ENCODE measurements at places on chromosomes 2 and 18.
A peak's percentile ranks its signal among the peaks of the same experiment; 100 is the strongest.

- DNase-seq = peak; percentile 12
Observed at GRCh38 chr2:46915281-46915810, at the start of gene MCFD2. MCFD2 (minus strand) TSS chr2:46915806; CDS start chr2:46909171, 6,635 bp downstream.

DNA sequence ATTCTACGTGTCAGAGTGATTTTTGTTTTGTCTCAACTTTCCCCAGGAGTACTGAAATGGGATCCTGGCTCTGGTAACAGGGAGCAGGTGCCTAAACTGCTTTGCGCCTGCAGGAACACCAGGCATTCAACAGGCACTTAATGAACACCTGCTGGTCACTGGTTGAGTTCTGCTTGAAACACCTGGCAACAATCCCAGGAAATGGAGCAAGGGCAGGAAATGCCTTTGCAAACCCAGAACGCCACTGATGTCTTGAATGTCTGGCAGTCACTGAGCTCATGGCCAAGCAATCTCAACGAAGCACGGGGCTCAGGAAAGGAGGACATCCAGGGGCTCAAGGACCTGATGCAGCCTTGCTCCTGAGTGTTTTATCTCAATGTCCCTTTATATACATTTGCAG is 360.0 kb upstream of the RAB6C start:
- DNase-seq = no peak

DNA sequence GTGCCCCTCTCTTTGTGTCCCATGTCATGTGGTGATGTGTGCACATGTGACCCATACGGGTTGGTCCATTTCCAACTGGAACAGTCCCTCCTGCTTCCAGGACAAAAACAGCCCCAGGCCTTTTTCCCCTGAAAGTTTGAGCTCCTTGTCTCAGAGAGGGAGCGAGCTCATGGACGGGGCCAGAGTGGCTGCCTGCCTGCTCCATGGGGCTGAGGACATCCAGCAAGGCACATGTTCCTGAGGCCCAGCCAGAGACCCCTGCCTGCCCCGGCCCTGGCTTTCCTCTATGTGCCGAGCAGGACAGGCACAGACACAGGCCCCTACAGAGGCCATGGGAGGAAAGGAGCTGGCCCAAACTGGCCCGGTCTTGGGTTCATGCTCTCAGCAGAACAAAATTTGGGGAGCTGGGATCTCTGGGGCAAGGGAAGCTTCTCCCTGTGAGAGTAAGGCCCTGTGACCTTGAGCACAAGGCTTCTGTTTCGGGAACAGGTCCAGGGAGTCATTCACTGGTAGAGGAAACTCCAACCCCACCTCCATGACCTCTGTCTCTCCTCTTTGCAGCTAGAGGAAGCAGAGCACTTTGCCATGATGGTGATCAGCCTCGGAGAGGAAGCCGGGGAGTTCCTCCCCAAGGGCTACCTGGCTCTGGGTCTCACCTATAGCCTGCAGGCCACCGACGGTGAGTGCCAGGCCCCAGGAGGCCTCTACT is 105.8 kb upstream of the MCFD2 start:
- no peak for DNase-seq

DNA sequence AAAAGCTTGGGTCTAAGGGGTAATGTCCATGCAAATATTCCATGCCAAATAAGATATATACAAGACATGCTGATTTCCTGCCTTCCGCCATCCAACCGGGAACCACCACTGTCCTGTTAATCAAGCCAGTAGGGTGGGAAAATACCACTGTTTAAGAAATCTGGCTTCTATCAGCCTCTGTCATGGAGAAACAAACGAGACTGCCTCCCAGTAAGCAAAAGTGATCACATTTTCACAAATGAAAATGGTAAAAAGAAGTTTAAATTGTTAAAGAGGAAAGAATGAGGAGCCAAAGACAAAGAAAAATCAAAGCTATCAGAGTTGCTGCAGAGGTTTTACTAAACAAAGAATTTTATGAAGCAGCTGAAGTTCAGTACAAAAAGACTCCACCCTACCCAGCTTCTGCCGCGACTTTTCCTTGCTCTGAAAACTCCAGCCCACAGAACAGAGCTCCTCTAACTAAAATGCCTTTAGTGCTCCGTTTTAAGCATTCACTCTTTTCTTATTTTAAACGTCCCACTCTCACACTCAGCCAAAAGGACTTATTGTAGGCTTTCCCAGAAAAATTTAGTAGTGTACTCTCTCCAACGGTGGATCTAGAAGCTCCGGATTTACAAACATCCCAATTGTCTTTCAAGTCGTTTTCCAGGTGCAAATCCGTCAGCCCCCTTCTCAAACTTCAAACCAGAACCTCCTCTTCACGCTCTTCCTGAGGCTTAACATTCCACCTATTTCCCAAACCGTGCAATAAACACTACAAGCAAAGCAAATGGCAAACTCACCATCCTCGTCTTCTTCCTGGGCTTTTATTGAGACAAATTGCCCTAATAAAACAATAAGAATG is 613 bp downstream of the COL5A2 start:
- DNase-seq = no peak

DNA sequence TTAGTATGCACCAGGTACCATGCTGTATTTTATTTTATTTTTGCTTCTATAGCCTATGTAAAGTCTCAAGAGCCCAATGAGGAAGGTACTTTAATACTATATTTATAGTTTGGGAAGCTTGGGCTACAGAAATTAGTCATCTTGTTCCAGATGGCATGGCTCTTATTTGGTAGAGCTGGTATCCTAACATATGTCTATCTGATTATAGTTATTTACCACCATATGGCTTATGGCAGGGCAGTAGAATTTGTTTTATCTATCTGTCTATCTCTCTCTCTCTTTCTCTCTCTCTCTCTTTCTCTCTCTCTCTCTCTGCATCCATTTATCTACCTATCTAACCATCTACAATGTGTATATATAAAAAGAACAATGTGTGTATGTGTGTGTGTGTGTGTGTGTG is 1293.7 kb upstream of the SLC39A10 start:
- no peak for DNase-seq

DNA sequence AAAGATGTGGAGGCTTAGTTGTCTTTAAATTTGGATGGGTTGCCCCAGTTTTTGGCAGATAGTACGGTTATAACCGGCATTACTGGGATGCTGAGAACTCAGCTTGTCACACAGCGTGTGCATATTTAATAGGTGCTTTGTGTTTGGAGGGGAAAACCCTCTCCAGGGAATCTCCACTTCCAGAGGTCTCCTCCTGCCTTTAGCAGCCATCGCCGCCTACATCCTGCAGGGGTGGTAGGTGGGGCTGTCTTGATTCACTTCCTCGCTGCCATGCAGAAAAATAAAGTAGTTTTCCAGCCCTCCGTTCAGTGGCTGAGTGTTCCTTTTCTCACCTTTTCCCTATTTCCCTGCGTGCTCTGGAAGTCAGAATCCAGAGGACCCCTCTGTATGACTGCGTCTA is 76.4 kb downstream of the ITGB1BP1 start:
- no peak for DNase-seq

DNA sequence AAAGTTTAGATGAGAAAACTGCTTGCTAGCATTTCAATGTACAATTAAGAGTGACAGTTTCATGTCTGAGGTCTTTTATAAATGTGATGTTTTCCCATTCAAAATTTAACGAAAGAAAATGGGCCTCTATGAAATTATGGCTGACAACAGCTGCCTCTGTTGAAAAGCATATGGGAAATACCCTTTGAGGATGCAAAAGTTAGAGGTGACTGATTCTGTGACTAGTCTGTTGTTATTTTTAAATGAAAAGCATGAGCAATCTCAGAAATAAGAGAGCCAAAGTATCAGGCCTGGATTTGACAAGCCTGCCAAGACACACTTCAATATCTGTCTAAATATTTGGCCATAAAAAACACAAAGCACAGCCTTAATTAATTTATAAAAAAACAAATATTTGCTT is 580.8 kb downstream of the ERBB4 start:
- DNase-seq = no peak

GRCh38 chr2:31354837-31355236 is 59.7 kb downstream of the XDH start:
- DNase-seq = peak; percentile 4

DNA sequence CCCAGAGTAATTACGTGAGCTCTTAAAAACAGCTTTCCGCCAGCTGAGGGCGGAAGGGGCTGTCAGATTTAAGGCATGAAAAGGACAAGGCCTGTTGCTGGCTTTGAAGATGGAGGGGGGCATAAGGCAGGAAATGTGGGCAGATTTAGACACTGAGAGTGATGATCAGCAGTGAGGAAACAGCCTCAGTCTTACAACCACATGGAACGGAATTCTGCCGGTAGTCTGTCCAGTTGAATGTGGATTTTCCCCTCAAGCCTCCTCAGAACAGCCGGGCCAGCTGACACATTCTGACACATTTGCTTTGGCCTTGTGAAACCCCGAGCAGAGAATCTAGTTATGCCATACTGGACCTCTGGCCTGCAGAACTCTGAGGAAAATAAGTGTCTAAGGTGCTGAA is 16.6 kb downstream of the POLE4 start:
- DNase-seq = no peak

DNA sequence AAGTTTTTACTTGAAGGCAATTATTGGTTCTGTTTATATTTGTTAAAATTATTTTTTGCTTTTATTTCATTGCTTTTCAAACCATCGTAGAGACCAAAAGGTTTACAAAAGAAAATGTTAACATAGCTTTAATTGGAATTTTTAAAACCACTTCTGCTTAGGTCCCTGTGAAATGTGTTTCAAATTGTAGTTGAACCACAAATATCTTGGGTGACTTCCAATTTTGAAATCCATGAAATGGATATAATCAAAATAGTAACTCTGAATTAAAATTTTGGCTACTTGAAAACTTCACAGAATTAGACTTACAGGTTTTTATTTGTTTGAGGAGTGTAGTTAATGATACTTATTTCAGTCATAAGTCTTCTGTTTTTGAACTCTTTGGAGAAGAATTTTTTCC is 3.1 kb upstream of the SPAG16 start:
- DNase-seq = no peak

DNA sequence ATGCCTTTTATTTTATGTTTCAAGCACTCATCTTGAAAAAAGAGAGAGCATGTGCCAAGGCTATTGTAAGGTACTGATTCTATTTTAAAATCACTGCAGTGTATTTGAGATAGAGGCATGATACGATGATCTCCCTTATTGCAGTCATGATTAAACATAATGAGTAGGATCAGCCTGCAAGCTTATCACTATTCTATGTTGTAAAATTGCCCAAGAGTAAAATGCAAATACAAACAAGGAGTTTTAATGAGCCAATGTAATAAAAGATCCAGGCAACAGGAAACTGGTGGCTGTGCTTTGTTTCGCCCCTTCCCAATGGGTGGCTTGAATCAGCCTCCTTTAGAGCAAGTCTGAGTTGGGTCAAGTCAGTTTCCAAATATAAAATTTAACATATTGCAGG is 116.4 kb upstream of the RBMS1 start:
- no peak for DNase-seq

DNA sequence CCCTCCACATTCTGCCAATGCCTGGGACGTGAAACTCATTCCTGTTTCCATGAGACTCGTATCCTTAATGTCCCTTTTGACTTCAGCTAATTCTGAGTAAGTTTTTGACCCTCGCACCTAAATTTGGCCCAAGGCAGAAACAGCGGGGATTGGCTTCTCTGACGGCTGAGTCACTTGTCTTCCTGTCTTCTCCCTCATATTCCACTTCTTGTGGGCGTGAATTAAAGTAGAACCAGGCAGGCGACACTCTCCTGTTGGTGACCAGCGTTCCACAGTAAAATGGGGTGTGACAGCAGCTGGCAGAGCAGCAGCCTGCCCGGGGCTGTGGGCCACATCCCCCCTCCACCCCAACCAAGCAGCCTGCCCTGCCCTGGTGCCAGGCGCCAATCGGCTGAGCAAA is 15.5 kb downstream of the TTC32 start:
- DNase-seq = no peak

- DNase-seq = no peak
Observed at GRCh38 chr2:84613082-84613481, 96.8 kb downstream of the DNAH6 start.

DNA sequence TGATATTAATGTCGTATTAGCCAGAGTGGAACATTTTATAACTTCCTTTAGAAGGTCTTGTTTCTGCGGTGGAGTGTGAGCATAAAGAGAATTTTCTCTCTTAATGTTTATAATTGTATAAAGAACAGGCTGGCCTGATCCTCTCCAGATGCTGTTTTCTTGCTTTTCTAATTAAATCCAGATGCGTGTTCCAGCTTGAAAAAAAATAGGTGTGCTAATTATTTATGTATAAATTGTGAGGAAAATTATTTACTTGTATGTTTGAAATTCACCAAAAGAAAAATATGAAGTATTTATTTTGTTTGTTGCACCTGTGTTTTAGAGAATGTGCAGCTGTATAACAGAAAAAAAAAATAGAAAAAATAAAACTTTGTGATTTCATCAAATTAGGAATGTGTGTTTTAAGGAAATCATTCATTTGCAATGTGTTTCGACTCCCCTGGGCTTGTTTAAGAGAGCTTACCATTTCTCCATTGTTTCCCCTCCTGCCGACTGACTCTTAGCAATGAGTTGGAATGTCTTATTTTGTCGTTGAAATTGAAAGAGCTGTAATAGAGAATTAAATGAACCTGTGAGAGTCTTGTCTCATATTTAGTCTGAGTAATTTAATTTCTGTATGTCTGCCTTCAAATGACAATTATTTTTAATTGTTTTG is 220.1 kb upstream of the NXPH2 start:
- DNase-seq = no peak

DNA sequence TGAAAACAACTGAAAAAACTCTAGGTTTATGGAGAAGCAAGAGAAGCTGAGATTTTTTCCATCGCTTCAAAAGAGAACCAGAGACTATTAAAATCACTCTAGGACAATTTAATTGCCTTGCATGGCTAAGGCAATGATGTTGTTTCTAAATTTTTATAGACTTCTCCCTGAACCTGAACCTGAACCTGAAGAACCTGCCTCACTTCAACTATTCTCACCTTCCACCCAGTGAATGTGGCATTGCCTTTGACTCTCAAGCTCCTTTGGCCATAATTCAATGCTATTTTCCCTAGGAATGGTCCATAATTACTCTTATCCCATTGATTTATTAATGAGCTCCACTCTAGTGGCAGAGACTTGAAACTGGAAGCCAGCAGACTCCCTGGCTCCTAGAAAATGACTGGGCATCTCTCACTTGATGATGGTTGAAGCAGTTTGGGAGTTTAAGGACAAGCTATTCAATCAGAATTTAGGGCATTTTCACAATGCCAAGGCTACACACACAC is 303.8 kb upstream of the UBE2E3 start:
- DNase-seq = no peak

DNA sequence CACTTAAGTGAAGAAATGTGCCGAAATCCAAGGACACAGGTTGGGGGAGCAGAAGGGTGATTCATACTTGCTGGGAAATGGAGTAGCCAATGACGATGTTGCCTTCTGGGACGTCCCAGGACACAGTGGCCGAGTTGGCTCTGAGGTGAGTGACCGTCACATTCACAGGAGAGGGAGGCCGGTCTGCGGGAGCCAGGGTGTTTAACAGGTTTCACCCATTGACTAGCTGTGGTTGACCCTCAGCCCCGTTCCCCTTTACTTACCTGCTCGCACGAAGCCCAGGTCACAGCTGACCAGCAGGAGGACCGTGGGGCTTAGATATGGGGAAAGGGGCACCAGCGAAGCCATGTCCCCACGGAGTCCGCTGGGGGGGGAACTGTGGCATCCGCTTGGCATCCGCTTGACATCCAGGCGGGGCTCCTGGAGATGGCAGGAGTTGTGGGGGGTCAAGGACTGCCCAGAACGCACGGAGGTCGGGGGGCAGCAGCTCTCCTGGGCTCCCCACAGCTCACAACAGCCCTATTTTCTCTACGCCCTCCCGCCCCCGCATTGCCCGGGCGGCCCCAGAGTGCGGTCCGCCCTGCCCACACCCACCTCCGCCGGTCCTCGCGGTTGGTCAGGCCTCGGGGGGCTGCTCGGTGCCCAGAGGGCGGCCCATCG is 586 bp downstream of the FNDC4 start:
- DNase-seq = no peak

- peak; percentile 60 for DNase-seq
Observed at GRCh38 chr2:54673501-54673998, 49.9 kb upstream of the EML6 start.

GRCh38 chr18:24397131-24397693 is 412 bp downstream of the OSBPL1A start:
- DNase-seq = peak; percentile 97

Measured in inflammatory macrophage treated with lipopolysaccharide for 4 hours (primary cell).